A549 treated with CORT108297 at 1 μM for 4 hours (cell line): ENCODE measurements at places on chromosomes 2 and 18. TPM values are rescaled to one million over a fixed set of nuclear protein-coding genes. Genes with fewer than 3 reads are reported as not detected.

ALKAL2 gene
- not detected in 5 replicates for total RNA-seq

ITM2C gene
- total RNA-seq = 62.8 to 84.2 TPM (median 81.7 TPM) in 5 replicates

AKAIN1 gene
- not detected in 5 replicates for total RNA-seq

CPO gene
- 0.09 to 0.15 TPM (median 0.12 TPM) in 3 of 5 replicates, not detected in the others for total RNA-seq

ADGRF3 gene
- total RNA-seq = 0.07 to 0.25 TPM (median 0.16 TPM) in 5 replicates

SLC4A5 gene
- 0.24 to 0.63 TPM (median 0.42 TPM) in 5 replicates for total RNA-seq

NT5C1B gene
- not detected in 5 replicates for total RNA-seq

PPP1R1C gene
- 1.6 to 2.2 TPM (median 1.8 TPM) in 5 replicates for total RNA-seq

DYSF gene
- 0.50 to 1.2 TPM (median 0.67 TPM) in 5 replicates for total RNA-seq

CMPK2 gene
- total RNA-seq = 0.87 to 1.2 TPM (median 1.1 TPM) in 5 replicates

MYL12A gene
- 276 to 338 TPM (median 313 TPM) in 5 replicates for total RNA-seq

ALLC gene
- total RNA-seq = 0.06 to 0.13 TPM (median 0.12 TPM) in 4 of 5 replicates, not detected in the other

GCFC2 gene
- total RNA-seq = 14.8 to 18.9 TPM (median 17.5 TPM) in 5 replicates

CAPN14 gene
- 0.02 to 0.07 TPM (median 0.03 TPM) in 4 of 5 replicates, not detected in the other for total RNA-seq

OXER1 gene
- not detected in 5 replicates for total RNA-seq

RAB6C gene
- not detected in 5 replicates for total RNA-seq

NHEJ1 gene
- 13.7 to 15.4 TPM (median 14.9 TPM) in 5 replicates for total RNA-seq

CTAGE1 gene
- total RNA-seq = 0.05 TPM in 1 of 5 replicates, not detected in the others

SLC9A4 gene
- not detected in 5 replicates for total RNA-seq

ASPRV1 gene
- total RNA-seq = 0.14 to 0.43 TPM (median 0.23 TPM) in 5 replicates

ANO7 gene
- 1.5 to 2.6 TPM (median 2.5 TPM) in 5 replicates for total RNA-seq

IL1B gene
- total RNA-seq = 0.21 to 0.57 TPM (median 0.24 TPM) in 5 replicates

LNPK gene
- total RNA-seq = 11.8 to 15.1 TPM (median 13.1 TPM) in 5 replicates

NEB gene
- 0.12 to 0.70 TPM (median 0.22 TPM) in 5 replicates for total RNA-seq

CCDC85A gene
- total RNA-seq = 0.08 to 0.20 TPM (median 0.16 TPM) in 5 replicates

KCNG2 gene
- total RNA-seq = not detected in 5 replicates

TUBA3D gene
- total RNA-seq = 0.07 to 0.43 TPM (median 0.29 TPM) in 4 of 5 replicates, not detected in the other

TLX2 gene
- total RNA-seq = 0.16 to 0.44 TPM (median 0.27 TPM) in 5 replicates

OTOF gene
- total RNA-seq = 0.05 to 0.15 TPM (median 0.07 TPM) in 5 replicates

COPS7B gene
- total RNA-seq = 35.9 to 43.7 TPM (median 40.9 TPM) in 5 replicates

RHOB gene
- total RNA-seq = 181 to 276 TPM (median 230 TPM) in 5 replicates

SERPINB11 gene
- 0.07 to 0.13 TPM (median 0.10 TPM) in 3 of 5 replicates, not detected in the others for total RNA-seq

PROM2 gene
- total RNA-seq = 0.06 to 0.23 TPM in 2 of 5 replicates, not detected in the others

TXNDC2 gene
- 0.07 to 0.32 TPM (median 0.10 TPM) in 5 replicates for total RNA-seq

CDK15 gene
- total RNA-seq = not detected in 5 replicates

ADCYAP1 gene
- not detected in 5 replicates for total RNA-seq

CIB4 gene
- 0.16 to 0.34 TPM in 2 of 5 replicates, not detected in the others for total RNA-seq

CABLES1 gene
- total RNA-seq = 12.1 to 12.8 TPM (median 12.6 TPM) in 5 replicates

DPYSL5 gene
- total RNA-seq = 3.8 to 6.8 TPM (median 5.0 TPM) in 5 replicates

OSBPL6 gene
- total RNA-seq = 4.9 to 7.9 TPM (median 7.7 TPM) in 5 replicates

CCDC102B gene
- total RNA-seq = 0.19 to 0.58 TPM (median 0.37 TPM) in 5 replicates

MGAT4A gene
- 0.98 to 2.1 TPM (median 1.3 TPM) in 5 replicates for total RNA-seq

TMEM178A gene
- 0.13 to 0.17 TPM (median 0.16 TPM) in 5 replicates for total RNA-seq

OR6B2 gene
- total RNA-seq = not detected in 5 replicates

GCG gene
- total RNA-seq = not detected in 5 replicates

NEU4 gene
- 0.07 to 0.41 TPM (median 0.24 TPM) in 5 replicates for total RNA-seq

GPR75 gene
- 1.3 to 1.8 TPM (median 1.5 TPM) in 5 replicates for total RNA-seq

NOL4 gene
- total RNA-seq = not detected in 5 replicates

SPATA3 gene
- total RNA-seq = not detected in 5 replicates

CNGA3 gene
- total RNA-seq = 0.06 TPM in 1 of 5 replicates, not detected in the others

PLCL1 gene
- total RNA-seq = 0.02 TPM in 1 of 5 replicates, not detected in the others

VWC2L gene
- not detected in 5 replicates for total RNA-seq
